ENCODE measurements at places on chromosomes 11 and 22. TPM values are rescaled to one million over a fixed set of nuclear protein-coding genes. Genes with fewer than 3 reads are reported as not detected.

Gene XKR3
- not detected for total RNA-seq

Gene GGTLC3
- total RNA-seq: 6.1 TPM

Gene RFPL3
- total RNA-seq: not detected

Gene ASRGL1
- 43.7 TPM for total RNA-seq

Gene HBB
- 1,949 TPM for total RNA-seq

Gene CYB5R2
- 8.3 TPM for total RNA-seq

Gene DDTL
- not detected for total RNA-seq

Gene UPB1
- total RNA-seq: 1.7 TPM

Gene OR6M1
- total RNA-seq: not detected

Gene DBX1
- total RNA-seq: not detected

Gene CTSW
- total RNA-seq: 6.8 TPM

Gene OR51E2
- total RNA-seq: not detected

Gene CDCA5
- 1.8 TPM for total RNA-seq

Gene DLAT
- total RNA-seq: 12.6 TPM

Gene SOX10
- total RNA-seq: not detected

Gene SHISA8
- not detected for total RNA-seq

Gene PSMC3
- 70.2 TPM for total RNA-seq

Gene C11orf65
- 1.1 TPM for total RNA-seq

Gene PRR33
- total RNA-seq: not detected

Gene TTC28
- 31.3 TPM for total RNA-seq

Gene SCN3B
- total RNA-seq: 0.46 TPM

Gene OR51F1
- not detected for total RNA-seq

Gene RFPL1
- total RNA-seq: not detected

Gene FXYD2
- total RNA-seq: 3.0 TPM

Gene GRIA4
- total RNA-seq: not detected

Gene RTN4RL2
- total RNA-seq: 4.1 TPM

Gene PVALB
- not detected for total RNA-seq

Gene LRP5
- total RNA-seq: 65.1 TPM

Gene TP53I11
- 127 TPM for total RNA-seq

Gene IGLL1
- not detected for total RNA-seq

Gene C11orf52
- 14.7 TPM for total RNA-seq

Gene TLCD5
- 2.9 TPM for total RNA-seq

Gene MRE11
- total RNA-seq: 17.3 TPM

Gene IL10RA
- 139 TPM for total RNA-seq

Gene BAIAP2L2
- 0.98 TPM for total RNA-seq

Gene UBQLN3
- total RNA-seq: 0.30 TPM

Gene KRTAP5-2
- not detected for total RNA-seq

Gene SCGB2A2
- total RNA-seq: not detected

Gene MIOX
- total RNA-seq: not detected

Gene LDLRAD3
- 7.8 TPM for total RNA-seq
